ENCODE measurements at places on chromosomes 6 and 20.

GRCh38 chr20:32208499-32209154, 947 bp downstream of the POFUT1 start:
- DNase-seq = no peak

DNA sequence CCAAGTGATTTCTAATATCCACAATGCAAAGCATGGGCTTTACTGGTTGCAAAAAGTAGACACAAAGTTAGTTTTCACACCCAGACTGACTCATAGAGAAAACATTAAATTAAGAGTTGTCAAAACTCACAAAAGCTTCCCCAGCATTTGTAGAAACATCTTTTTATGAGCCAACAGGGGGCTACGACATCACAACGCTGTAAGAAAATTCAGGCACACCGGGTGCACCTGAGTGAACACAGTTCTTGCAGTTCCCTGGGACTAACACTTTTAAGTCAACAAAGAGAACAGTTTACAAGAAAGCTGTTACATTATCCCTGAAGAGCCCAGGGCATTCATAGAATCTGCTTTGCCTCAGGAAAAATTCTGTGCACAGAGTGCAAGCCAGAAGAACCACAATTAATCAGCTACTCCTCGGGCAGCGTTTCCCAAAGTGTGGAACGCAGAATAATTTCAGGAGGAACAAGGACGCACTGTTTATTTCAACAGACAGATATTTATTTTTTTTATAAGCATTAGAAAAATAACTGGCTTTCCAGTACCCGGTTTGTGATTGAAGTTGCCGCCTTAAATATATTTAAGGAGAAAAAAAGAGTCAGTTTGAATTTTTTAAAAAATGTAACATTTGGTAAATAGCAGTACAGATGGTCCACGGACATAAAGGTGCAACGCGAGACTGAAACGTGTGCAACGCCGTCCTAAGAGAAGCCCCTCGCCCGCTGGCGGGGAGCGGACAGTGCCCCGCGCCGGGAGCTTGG, 1.2 kb downstream of the NCOA5 start:
- DNase-seq = no peak

DNA sequence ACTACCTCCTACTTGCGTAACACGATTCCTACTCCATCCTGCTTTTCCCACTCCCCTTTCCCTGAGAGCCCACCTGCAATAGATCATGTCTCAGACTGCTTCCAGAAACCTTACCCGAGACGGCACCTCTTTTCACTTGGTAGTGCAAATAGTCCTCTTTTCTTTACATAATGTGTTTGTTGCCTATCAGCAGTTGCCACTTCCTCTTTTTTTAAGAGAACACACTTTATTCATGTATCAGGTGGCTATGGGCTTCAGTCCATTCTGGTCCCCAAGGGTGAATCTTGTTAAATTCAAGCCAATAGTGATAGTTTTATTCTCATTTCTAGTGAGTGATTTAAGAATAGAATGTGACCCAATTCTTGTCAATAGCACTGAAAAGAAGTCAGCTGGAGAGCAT, 57.7 kb upstream of the FERMT1 start:
- DNase-seq = no peak

GRCh38 chr6:54059683-54060082, 51.6 kb upstream of the MLIP start:
- no peak for DNase-seq

- DNase-seq = no peak
Observed at GRCh38 chr20:56032251-56032650, 26.9 kb upstream of the CBLN4 start.

GRCh38 chr20:38108986-38109541, 56.0 kb downstream of the TGM2 start:
- no peak for DNase-seq

Measured in activated naive CD4-positive, alpha-beta T cell treated with Interleukin-2 at 50 U/mL for 16 hours (primary cell).